ENCODE measurements at places on chromosomes 6 and 20. TPM values are rescaled to one million over a fixed set of nuclear protein-coding genes. Genes with fewer than 3 reads are reported as not detected.

DNA sequence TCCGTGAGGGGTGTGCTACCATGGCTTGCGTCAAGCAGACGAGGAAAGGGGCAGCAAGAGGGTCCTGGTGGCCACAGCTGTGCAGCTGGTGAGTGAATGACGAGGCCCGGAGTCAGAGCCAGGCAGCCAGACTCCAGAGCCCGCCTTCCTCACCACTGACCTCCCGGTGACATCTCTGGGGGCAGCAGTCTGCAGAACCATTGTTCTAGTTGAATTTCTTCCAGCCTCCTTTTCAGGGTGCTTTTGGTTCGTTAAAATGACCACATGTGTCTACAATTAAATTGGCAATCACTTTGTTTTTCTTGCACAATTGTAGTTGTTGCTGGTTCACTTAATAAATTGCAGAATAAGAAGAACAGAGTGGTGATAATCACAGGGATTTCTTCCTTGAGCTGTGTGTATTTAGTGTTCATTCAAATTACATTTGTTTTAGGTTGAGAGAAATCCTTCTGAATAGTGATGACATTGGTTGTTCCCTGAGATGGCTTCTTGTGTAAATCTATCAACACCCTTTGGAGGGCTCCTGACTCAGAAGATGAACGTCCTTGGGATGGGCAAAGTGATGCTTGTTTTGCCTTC is 96.4 kb downstream of the TULP4 start:
- peak; percentile 70 for DNase-seq

- no peak for DNase-seq
Measured at GRCh38 chr6:23413327-23414050, 712.5 kb upstream of the NRSN1 start.

- DNase-seq, result no peak
Measured at GRCh38 chr6:11318835-11319813, 86.7 kb upstream of the NEDD9 start.

DNA sequence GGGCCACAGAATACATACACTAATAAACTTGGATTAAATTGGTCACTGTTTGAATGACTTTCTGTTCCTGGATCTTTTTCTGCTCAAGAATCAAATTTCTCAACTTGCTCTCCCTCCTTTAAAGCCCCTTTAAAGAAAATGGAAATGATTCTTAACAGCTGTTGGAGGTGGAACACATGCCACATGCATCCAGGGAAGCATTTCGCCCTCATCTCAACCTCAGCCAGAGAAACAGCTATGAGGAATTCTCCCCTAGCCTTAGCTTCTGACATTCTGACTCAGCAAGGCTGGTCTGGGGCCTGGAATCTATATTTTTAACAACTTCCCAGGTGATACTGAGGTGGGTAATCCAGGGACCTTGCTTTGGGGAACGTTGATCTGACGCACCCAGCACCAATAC is 263.4 kb upstream of the ECI2 start:
- DNase-seq, result no peak

DNA sequence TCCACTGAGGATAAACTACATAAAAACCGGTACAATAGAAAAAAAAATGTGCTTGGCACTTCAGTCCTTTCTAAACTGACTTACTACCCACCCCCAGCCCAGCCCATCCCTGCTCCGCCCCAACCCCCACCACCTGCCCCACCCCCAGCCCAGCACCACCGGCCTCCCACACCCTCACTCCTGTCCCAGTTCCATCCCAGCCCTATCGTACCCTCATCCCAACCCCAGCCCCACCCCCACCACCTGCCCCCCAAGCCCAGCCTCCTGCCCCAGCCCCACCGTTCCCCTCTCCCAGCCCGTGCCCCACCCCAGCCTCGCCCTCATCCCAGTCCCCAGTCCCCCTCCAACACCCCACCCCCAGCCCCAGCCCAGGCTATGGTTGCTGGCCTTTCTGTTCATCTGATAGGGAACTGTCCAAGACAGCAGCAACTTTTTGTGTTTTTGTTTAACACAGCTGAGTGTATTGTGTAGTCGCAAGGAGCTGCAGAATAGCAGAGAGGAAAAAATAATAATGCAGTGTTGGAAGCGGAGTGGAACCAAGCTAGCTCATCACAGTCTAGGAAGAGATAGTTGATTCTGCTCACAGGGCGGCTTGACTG is 61.9 kb downstream of the SASH1 start:
- DNase-seq, result no peak

GRCh38 chr6:145077382-145077781 is 657.9 kb downstream of the EPM2A start:
- DNase-seq, result no peak

GRCh38 chr6:5205035-5205507 is 55.7 kb downstream of the LYRM4 start:
- peak; percentile 54 for DNase-seq

DNA sequence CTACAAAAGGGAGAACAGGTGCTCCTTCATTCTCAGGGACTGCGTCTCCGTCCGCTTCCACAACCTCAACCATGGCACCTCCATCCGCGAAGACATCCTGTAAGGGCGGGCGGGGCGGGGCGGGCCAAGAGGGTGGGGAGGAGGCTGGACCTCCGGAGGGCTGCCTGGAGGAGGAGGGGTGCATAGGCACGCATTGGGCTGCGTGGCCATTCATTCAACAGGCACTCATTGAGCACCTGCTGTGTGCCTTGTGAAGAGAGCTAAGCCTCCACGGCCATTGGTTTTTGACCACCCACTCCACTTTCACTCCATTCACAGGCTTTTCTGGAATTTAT is 435 bp downstream of the ZSWIM3 start:
- DNase-seq, result no peak

CD164 gene
- total RNA-seq, result 187 TPM

DNA sequence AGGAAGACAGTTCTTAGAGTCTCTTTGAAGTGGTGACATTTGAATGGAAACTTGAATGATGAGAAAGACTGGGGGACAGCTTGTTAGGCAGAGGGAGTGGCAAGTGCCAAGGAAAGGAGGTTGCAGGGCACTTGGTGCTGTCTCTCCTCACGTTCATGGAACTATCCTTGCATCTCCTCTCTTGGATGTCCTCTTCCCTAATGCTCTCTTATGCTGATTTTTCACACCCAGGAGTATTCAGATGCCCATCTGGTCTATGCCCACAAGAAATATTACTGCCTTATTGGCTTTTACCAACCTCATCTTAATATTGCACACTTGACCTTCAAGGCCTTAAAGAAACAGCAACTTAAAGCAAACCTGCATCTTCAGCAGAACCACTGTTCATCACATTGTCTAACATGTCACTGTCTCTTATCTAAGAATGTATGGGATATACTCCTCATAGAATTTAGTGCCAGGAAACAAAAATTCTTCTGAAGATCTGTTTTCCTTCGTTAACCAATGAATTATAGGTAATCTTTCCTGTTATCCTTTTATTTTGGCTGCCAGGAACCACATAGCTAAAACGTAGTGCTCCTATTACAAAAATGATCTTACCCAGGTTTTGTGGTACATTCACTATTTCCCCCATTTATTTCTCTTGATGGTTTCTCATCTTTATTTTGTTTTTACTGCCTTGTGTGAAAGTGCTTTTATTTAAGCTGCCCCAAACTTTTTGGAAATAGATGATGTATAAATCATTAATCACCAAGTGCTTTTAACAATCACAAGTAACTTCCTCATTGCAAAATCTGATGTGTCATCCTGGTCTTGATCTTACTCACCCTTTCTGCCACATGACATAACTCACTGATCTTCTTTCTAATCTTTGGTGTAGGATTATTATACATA is 12.8 kb downstream of the RGS17 start:
- no peak for DNase-seq

CAP2 gene
- 10.2 TPM for total RNA-seq

TFAP2A gene
- total RNA-seq, result 25.0 TPM

GRCh38 chr6:10633216-10633615 is 61.2 kb downstream of the C6orf52 start:
- DNase-seq, result no peak

- no peak for DNase-seq
Measured at GRCh38 chr6:166514196-166514595, 72.3 kb downstream of the RAMACL start.

INSM1 gene
- not detected for total RNA-seq

WFDC12 gene
- 1.1 TPM for total RNA-seq
